ENCODE measurements at places on chromosomes 11 and 22.

DNA sequence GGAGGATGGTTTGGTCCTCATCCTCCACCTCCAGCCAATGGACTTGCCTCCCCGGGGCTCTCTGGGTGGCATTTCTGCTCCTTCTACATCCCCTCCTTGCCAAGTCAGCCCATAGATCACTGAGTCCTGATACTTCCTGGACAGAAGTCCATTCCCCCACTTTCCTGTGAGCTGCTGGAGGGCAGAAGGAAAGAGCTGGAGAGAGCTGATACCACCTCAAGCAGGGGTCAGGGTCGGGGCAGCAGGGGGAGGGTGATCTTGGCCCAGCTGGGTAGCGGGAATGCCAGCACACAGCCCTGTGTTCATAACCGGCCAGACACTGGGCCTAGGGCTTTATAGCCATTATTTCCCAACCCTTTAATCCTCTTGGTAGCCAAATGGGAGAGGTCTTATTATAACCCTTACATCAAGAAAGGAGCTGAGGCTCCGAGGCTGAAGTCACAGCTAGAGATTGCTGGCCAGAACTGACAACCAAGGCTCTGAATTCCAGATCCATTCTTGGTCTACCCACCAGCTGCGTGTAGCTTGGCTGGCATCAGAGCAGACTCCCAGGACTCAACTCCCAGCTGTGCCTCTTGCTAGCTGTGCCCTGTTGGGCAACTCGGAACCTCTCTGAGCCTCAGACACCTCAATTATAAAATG is 39.9 kb downstream of the CD6 start:
- DNase-seq: no peak

GRCh38 chr22:42439821-42440674 is 7.8 kb upstream of the NFAM1 start:
- DNase-seq: peak; percentile 34

- DNase-seq: no peak
These were observed 12.5 kb upstream of the PPFIBP2 start for GRCh38 chr11:7501251-7501650.

DNA sequence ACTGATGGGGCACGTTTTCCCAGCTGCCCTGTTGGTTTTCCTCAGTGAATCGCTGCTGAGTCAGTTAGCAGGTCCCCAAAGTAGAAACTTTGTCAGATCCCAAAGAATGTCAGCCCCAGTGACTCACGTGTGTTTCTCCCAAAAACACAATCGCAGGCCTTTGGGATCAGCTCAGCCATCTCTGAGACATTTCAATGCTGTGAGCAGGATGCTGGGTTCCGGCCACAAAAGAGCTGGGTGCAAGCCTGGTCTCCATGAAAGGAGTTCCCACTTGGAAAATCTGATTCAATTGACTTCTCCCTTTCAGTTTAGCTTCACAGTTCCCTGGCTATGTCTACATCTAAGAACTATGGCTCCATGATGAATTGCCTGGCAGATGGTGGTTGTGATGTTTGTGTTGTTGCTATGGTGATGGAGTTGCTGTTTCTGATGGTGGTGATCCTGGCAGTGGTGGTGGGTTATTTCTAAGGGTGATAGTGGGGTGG is 28.0 kb downstream of the MYEOV start:
- DNase-seq: no peak

GRCh38 chr11:45318516-45318915 is 32.4 kb upstream of the SYT13 start:
- no peak for DNase-seq

DNA sequence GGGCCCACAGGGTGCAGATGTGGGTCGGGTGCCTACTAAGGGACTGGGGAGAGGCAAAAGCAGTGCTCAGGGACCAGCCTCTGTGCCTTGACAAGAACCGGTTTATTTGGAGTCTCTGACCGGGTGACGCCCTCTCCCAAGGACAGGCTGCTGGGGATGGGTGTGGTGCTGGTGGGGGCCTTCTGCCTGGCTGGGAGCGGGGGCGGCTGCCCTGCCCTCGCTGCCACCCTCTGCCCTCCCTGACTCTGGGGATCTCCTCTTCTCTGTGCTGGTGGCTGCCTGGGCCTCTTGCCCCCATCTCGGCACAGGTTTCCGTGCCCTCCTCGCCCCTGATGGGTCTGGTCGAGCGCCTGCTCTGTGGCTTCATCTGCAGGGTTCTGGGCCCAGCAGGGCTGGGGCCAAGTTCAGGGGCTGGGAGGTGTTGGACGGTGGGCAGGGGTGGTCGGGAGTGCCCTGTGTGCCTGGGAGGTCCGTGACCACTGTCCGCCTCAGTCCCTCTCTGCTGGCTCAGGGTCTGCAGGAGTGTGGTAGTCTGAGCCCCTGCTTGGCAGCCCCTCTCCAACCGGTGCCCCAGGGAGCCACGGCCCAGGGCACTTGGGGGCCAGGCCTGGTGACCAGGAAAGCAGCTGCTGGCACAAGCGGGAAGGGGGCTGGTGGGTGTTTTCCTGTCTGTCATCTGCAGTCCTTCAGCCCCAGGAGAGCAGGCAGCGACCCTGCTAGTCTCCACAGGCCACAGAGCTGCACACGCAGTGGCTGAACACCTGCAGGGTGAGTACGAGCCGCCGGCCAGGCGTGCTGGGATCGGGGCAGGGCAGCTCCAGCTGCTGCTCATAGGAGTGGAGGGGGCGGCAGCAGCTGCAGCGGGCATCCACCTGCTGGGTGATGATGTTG is 23.5 kb downstream of the MUC6 start:
- DNase-seq: no peak

- no peak for DNase-seq
These were observed 112.3 kb upstream of the TOP3B start for GRCh38 chr22:22094921-22095320.

GRCh38 chr11:72570893-72571661 is 103.1 kb downstream of the PDE2A start:
- DNase-seq: no peak

- DNase-seq: peak; percentile 40
These were observed 37.6 kb upstream of the TMEM135 start for GRCh38 chr11:86999859-87000753.

GRCh38 chr11:61769169-61769920 is 16.9 kb downstream of the MYRF start:
- peak; percentile 45 for DNase-seq

GRCh38 chr11:126231725-126232459 is 20.3 kb downstream of the FAM118B start:
- no peak for DNase-seq

DNA sequence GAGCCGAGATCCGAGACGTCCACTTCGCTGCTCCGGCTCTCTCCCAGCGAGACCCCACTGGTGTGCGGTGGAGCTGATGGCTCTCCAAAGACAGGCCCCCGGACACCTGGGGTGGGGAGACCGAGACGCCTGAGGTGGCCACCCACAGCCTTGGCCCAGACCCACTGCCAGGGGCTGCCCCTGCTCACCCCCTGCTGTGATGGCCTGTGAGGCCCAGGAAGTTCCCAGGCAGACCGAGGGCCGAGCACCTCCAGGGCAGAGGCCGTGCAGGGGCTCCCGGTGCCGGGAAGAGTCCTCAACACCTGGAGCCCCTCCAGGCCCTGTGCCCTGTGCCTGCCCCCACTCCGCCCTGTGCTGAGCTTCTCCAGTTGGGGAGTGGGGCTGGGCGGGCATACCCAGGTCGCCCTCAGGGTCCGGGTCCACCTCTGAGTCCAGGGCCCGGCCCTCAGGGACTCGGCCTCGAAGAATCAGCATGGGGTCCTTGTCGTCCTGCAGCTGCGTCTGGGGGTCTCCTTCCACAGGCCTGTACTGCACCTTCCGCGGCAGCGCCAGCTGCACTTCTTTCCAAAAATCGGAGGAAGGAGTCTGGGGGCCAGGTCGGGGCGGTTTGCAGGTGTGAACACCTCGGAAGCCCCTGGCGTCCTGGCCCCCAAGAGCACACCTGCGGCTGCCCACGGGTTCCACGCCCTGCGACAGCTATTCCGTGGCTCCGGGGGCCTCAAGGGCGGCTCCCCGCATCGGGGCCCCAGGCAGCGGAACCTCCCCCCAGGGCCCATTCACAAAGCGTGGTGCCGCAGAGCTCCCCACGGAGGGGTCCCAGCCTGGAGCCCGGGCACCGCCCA is 8.6 kb downstream of the SIGIRR start:
- no peak for DNase-seq

GRCh38 chr22:49257551-49257961 is 570.1 kb downstream of the BRD1 start:
- DNase-seq: no peak

GRCh38 chr11:26777372-26777808 is 55.5 kb upstream of the SLC5A12 start:
- DNase-seq: no peak

DNA sequence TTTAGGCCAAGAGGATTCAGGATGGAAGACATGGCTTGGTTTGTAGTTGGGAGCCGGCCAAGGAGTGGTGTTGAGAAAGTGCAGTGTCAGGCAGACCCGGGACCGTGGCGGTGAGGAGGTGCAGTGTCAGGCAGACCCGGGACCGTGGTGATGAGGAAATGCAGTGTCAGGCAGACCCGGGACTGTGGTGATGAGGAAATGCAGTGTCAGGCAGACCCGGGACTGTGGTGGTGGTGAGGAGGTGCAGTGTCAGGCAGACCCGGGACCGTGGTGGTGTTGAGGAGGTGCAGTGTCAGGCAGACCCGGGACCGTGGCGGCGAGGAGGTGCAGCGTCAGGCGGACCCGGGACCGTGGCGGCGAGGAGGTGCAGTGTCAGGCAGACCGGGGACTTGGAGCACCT is 59.7 kb downstream of the LRP5 start:
- no peak for DNase-seq

DNA sequence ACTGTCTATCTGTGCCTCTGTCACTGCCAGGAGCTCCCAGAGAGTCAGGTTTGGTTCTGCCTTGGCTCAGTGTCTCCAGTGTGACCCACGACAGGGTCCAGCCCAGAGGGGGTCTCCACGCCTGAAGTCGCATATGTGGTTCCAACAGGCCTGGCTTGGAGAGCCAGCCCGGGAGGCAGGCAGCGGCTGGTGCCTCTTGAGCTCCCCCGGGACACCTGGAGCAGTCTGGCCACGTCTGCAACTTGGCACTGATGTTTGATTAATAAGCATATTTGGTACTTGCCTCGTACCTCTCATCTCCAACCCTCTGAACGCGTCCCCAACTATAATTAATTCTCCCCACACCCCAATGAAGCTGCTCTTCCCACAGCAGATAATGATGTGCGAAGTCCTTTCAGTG is 31.7 kb upstream of the SHISAL1 start:
- DNase-seq: no peak
